ENCODE measurements at places on chromosomes 2 and 18.

GRCh38 chr2:156489750-156490465 is 53.7 kb downstream of the GPD2 start:
- DNase-seq: no peak

GRCh38 chr2:11858883-11859282 is 112.5 kb downstream of the LPIN1 start:
- no peak for DNase-seq

GRCh38 chr2:64341461-64341860 is 112.5 kb upstream of the LGALSL start:
- no peak for DNase-seq

GRCh38 chr18:76955524-76956170 is 133.3 kb downstream of the ZNF236 start:
- DNase-seq: no peak

DNA sequence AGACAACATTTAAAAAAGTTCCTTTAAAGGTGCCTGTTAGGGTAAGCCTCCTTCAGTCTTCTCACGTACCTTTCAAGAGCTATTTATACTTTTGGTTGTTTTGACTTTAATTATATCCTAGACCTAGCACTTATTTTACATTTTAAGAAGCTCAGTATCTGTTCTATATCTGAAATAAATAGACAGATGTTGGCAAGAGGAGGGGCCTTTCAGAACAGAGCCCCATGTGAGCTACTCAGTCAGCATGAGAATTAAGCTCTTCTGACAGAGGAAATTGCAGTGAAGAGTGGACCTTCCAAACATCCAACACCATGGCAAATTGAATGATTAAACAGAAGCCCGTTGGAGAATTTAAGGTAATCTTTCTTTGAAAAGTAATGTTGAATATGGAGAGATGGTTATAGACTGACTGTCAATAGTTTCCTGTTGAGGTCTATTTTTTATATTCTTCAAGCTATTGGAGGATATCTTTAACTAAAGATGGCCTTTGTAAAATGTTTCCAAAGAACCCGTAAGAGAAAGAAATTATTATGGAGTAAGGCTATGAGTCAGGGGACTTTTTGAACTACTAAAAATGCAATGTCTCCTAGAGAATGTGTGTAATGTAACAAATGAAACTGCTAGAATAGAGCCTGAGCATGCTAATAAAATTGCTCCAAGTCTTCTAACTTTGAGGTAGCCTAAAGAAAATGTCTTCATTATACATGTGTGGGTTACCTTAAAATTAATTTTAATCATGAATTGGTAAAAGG is 17.3 kb downstream of the NYAP2 start:
- no peak for DNase-seq

Data from activated CD4-positive, alpha-beta T cell treated with anti-CD3 and anti-CD28 coated beads, Interleukin-2, amount 50 U/mL, for 4 hours (primary cell).